ENCODE measurements at places on chromosomes 16 and 17.

DNA sequence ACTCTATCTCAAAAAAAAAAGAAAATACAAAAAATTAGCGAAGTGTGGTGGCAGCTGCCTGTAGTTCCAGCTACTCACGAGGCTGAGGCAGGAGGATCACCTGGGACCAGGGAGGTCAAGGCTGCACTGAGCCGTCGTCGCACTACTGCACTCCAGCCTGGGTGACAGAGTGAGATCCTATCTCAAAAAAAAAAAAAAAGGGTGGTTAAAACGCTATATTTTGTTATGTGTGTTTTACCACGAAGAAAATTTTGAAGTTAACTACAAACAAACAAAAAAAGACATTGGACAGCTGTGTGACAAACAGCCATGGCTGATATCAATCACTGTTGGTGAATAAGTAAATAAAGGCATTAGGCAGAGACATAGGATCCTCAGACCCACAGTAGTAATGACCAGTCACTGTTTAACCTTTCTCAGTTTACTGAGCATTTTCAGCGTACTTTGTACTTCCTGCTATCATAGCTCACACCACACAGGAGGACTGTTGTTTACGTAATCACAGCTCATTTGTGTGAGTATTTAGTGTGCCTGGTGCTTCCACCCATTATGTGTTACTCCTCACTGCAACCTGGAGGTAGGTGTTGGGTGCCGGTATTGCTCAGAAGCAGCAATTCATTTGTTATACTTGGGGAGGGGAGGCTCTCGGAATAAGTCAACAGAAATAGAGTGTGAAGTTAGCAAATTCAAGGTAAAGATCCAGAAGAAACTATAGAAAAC, 55.4 kb downstream of the COPRS start:
- DNase-seq, result peak; percentile 67

GRCh38 chr16:83717308-83717707, 90.5 kb upstream of the HSBP1 start:
- DNase-seq, result no peak

DNA sequence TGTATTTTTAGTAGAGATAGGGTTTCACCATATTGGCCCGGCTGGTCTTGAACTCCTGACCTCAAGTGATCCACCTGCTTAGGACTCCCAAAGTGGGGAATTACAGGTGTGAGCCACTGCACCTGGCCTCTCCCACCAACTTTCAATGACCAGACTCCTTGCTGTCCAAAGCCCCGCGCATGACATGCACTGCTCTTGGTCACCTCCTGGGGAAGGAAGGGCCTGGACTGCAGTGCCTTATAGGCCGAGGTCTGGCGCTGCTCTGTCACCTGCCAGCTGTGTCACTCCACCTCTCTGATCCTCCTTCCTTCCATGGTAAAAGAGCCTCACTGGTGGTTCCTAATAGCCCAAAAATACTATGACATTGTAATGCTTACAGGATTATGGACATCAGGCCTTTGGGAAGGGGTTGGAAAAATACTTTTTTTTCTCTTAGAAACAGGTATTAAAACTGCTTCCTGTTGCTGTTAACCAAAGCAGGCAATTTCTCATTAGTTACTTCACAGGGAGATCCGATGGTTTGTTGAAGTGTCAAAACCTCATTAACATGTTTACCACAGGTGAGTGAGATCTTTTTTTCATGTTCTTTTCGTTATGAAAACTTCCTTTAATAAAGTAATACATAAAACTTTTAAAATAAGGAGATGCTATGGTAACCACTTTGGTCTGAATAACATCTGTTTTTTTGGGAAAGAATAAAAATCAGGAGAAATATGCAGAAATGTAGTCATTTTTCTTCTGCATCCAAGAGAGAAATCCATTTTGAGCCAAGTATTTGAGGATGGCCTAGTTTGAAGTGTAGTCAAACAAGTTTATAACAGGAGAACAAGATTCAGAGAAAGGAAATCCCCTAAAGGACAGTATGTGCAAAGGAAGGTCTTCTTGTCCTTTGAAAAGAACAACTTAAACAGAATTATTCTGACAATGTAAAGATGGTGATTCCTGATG, 35.5 kb downstream of the GRB7 start:
- no peak for DNase-seq

- DNase-seq, result no peak
These were observed 19.2 kb downstream of the TEKT1 start for GRCh38 chr17:6812295-6812694.

DNA sequence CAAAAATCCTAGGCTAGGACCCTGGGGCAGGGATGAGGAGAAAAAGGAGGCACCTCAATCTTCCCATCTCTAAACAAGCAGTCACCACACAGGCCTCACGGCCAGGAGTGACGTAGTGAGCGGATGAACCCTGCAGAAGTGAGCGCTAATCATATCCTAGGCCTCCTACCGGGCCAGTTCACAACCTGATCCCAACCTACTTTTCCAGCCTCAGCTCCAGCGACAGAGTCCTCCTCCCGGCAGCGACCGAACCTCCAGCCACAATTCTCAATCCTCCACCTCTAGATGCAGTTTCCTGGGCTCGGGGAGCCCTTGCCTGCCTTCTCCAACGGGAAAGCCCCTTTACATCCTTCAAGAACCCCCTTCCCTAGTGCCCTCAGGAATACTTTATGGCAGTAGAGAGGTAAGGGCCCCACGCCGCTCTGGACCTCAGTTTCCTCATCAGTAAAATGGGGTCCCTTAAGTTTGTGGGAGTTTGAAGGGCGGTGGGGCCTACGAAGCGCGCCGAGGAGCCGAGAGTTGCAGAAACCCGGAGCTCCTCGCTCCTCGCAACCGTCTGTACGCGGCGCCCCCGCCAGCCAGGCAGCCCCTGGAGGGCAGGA, 1.4 kb downstream of the ZNF668 start:
- DNase-seq, result no peak

DNA sequence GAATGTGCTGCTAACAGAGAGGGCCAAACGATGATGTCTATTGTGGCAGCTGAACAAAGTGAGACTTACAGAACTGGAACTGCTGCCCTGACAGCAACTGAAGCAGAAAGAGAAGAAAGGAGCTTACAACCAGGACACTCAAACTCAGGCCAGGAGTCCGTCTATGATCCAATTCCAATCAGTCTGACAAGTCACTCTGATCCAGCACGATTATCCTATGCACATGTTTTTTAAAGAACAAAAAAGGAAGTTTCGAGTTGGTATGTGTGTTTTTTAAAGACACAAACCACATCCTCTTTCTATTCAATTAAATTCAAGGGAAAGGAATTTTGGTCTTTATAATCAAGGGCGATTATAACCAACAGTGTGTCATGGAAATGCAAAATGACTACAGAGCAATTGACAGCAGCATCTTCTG, 42.4 kb upstream of the MTMR4 start:
- no peak for DNase-seq

DNA sequence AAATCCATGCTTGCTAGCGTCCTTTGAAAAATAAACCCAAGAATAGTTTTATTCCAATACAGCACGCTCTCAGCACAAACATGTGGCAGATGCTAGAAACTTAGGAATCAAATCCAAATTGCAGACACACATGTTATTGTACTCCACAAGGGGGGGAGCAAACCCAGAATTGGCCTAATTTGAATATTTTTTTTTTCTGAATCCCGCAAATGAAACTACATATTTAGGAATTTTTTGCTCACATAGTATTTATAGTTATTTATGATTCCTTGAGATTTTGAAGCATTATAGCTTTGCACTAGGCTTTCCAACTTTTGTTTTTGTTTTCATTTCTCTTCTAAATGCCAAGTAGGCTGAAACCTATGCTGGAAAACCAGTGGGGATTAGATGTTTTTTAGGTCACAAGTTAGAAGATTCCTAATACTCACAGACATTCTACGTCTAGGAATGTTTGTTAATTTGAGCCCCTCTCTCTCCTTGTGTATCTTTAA, 59.3 kb upstream of the CDH11 start:
- DNase-seq, result no peak

GRCh38 chr16:89177501-89177900, 6.0 kb downstream of the CDH15 start:
- DNase-seq, result no peak

GRCh38 chr17:65433592-65433991, 127.9 kb downstream of the AXIN2 start:
- DNase-seq, result no peak

- DNase-seq, result no peak
These were observed 203.6 kb downstream of the CDRT15L2 start for GRCh38 chr17:20783091-20783490.

- DNase-seq, result no peak
These were observed 86.7 kb downstream of the TMEM132E start for GRCh38 chr17:34665819-34666763.

- no peak for DNase-seq
These were observed 205.2 kb upstream of the CHMP6 start for GRCh38 chr17:80786470-80786869.

DNA sequence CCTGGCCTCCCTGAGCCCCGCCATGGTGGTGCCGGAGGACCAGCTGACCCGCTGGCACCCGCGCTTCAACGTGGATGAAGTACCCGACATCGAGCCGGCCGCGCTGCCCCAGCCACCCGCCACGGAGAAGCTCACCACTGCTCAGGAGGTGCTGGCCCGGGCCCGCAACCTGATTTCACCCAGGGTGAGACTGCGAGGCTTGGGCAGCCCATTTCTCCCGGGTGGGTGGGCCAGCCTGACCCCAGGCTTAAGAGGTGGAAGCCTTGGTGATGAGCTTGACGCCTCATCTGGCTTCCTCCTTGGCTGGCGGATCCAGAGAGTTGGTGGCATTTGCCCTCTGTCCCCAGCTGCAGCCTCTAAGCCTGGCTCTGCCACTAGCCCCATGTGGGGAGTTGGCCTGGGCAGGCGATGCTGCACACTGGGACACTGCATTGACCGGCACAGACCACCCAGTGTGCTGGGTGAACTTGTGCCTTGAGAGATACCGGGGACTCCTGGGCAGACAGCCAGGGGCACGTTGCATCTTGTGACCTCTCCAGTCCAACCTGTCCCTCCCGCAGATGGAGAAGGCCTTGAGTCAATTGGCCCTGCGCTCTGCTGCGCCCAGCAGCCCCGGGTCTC, 3.0 kb downstream of the CDT1 start:
- DNase-seq, result no peak

DNA sequence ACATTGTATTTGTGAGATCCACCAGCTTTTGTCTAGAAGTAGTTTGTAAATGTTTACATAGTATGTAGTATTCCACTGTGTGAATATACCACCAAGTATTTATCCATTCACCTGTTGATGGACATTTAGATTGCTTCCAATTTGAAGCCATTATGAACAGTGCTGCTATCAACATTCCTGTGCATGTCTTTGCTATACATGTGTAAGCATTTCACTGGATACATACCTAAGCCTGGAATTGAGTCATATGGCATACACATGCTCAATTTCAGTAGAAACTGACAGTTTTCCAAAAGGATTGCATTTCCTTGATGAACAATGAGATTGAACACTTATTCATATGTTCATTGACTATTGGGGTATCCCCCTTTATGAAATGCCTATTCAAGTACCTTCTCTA, 540.6 kb upstream of the SOX9 start:
- DNase-seq, result no peak

GRCh38 chr16:67539691-67540635, 11.3 kb downstream of the RIPOR1 start:
- no peak for DNase-seq

DNA sequence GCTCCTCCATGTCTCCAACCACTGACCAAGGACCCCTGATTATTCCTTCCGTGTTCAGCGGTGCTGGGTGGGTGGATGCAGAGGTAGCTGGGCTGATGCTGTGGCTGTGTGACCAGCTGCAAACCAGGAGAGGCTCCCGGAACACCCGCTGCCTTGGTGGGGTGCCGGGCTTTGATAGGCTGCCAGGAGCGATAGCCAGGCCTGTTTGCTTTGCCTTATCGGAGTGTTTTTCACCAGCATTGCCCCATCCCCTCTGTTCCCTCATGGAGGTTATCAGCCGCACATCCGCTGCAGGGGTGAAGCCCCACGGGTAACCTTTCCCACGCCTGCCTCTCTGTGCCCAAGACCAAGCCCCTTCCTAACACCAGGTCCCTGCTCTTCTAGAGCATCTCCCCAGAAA, 354.3 kb downstream of the C16orf95 start:
- DNase-seq, result no peak

DNA sequence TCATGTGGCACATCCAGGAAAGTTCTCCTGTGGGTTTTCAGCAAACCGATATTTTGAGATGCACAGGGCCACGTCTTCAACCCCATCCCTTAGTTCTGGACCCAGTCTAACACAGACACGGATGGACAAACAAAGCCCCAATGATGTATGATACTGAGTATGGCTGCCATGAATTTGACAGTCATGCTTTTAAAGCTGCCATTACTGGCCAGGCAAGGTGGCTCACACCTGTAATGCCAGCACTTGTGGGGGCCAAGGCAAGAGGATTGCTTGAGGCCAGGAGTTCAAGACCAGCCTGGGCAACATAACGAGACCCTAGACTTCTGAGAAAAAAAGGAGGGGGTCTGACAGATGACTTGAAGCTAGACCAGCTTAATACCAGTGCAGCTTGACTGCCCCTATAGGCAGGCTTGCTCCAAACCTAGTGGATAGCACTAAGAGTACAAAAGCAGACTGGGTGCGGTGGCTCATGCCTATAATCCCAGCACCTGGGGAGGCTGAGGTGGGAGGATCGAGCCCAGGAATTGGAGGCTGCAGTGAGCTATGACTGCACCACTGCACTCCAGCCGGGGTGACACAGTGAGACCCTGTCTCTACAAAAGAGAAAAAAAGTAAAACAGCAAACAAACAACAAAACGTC, 10.8 kb upstream of the ZNF629 start:
- no peak for DNase-seq

DNA sequence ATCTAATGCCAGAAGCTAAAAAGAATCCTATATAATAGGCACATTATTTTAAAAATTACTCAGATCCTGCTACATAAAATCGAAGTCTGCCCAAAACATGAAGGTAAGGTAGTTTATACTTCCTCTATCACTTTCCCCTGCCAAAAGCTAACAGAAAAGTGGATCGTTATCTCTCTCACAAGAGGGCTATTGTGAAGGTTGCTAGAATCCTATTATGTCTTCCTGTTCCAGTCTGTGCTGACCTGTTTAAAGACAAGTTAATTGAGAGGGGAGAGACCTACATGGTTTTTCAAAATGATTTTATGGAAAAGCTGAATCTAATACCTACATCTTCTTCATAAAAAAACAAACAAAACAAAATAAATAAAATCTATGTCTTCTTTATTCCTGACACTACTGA, 1410.9 kb upstream of the CDH8 start:
- no peak for DNase-seq

DNA sequence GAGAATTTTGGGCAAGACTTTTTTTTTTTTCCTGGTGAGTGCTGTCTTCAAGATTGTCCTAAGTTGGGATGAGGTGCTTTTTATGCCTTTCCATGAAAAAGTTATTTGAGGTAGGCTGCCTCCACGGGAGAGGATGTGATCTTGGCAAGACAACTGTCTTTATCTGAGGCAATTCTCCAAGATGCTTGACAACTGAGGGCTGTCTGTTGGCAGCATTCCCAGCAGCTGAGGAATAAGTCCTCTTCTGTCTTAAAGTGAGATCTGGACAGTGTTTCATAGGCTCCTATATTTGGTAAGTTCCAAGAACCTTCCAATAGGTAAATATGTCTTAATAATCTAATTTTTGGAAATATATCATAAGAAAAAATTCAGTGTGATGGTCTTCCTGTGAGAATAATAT, 662.0 kb downstream of the CDH11 start:
- DNase-seq, result no peak
